Stimulated activated CD8-positive, alpha-beta memory T cell treated with anti-CD3 and anti-CD28 coated beads, Interleukin-4, amount 100 ng/mL, for 48 hours (primary cell): ENCODE measurements at places on chromosomes 13 and 19.

- DNase-seq = no peak
Measured at GRCh38 chr13:61316647-61317046, 99.0 kb downstream of the PCDH20 start.

GRCh38 chr19:2613507-2614295 is 88.8 kb downstream of the GNG7 start:
- peak; percentile 77 for DNase-seq

GRCh38 chr13:43009506-43009905 is 13.9 kb upstream of the DNAJC15 start:
- no peak for DNase-seq

- no peak for DNase-seq
Measured at GRCh38 chr19:58536852-58537798, 6.7 kb upstream of the TRIM28 start.

GRCh38 chr13:46552303-46552682 is 677 bp upstream of the LRCH1 start:
- peak; percentile 29 for DNase-seq

GRCh38 chr13:112905990-112906641 is 62.9 kb upstream of the MCF2L start:
- no peak for DNase-seq

DNA sequence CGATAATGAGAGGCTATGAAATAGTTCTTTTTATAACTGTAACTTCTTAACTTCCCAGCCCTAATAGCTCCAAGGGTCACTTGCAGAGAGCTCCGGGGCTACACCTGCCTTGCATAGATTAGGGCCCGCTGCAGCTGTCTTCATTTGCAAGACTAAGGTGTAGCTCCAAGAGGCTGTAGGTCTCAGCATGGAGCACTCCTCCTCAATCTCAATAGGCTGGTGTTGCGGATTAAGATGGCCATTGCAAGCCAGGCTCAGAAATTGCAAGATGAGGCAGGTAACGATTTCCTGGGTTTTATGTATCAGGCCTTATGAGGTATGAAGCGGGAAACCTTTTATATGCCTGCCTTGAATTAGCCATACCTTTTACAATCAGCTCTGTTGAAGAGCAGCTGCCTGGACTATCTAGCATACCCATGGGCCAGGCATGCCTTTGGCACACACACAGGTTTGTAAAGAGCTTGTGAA is 185.7 kb downstream of the TM9SF2 start:
- no peak for DNase-seq

DNA sequence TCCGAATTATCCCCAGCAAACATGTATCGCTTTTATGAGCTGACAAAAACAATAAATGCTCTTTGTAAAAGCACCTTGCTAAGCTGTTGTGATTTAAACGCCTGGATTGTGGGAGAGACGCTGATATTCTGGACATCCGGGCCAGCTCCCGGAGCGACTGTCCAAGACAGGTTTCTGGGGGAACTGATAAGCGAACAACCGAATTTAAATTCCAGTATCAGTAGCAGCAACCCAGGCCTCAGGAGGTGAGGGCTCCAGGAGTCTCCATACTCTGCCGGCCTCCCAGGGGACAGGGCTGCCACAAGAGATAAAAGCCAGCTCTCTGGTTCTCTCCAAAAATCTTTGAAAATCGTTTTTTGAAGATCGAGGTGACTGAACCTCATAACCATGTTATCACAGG is 50.3 kb upstream of the VSTM2B start:
- DNase-seq = no peak

- DNase-seq = no peak
Measured at GRCh38 chr19:46660551-46661019, 397 bp downstream of the DACT3 start.

GRCh38 chr19:53102756-53103233 is 427 bp downstream of the ZNF160 start:
- DNase-seq = peak; percentile 46

DNA sequence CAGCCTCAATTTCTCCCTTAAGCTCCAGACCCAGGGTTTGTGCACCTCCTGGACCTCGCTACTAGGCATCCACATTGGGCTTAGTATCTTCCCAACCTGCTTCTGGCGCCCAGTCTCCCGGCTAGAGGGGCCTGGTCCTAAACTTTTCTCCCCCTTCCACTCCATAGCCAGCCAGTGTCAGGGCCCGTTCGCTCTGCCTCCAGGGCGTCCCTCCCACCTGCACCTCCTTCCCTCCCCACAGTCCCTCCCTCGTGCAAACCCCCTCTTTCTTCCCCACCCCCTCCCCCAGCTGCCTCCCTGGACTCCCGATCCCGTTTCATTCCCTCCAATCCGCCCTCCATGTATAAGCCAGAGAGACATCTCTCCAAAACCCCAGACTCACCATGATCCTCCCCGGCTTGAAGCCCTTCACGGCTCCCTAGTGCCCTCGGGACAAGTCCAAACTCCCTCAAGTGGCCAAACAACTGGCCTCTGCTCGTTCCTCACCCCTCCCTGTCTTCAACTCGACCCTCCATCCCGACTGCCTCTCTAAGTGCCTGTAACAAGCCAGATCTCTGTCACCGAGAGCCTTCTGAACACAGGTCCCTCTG is 997 bp upstream of the SAMD4B start:
- DNase-seq = peak; percentile 44

DNA sequence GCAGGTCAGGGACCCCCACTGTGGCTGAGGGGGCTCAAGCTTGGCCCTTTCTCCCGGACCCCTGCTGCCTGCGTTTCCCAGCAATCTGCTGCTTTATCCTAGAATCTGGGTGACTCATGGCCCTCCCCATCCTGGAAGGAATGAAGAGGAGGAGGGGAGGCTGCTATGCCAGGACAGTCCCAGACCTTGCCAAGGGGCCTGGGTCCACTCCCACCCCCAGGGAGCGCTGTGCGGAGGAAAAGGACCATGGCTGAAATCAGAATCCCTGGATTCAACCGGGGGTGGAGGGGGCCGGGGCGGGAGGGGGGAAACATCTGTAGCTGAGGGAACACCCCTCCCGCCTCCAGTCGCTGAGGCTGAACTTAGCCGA is 20.5 kb downstream of the ZNF114 start:
- no peak for DNase-seq

DNA sequence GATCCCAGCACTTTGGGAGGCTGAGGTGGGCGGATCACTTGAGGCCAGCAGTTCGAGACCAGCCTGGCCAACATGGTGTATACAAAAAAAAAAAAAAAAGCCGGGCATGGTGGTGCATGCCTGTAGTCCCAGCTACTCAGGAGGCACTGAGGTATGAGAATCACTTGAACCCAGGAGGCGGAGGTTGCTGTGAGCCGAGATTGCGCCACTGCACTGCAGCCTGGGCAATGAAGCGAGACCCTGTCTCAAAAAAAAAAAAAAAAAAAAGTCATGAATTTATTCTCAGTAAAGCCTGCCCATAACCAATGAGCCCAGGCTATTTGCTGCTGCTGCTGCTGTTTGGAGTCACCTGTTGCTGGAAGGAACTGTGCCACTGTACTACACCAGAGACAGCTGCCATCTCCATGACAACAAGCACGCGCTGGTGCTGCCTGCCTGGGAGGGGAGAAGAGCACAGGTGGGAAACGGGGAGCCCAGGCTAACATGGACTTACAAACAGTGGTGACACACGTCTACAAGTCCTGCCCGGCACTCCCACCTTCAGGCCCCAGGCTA is 11.3 kb downstream of the ZFR2 start:
- DNase-seq = no peak
